Retinal pigment epithelial cell (primary cell): ENCODE measurements at places on chromosomes 12 and 14.

GRCh38 chr12:27859648-27860047, 79.6 kb upstream of the MANSC4 start:
- DNase-seq = no peak

DNA sequence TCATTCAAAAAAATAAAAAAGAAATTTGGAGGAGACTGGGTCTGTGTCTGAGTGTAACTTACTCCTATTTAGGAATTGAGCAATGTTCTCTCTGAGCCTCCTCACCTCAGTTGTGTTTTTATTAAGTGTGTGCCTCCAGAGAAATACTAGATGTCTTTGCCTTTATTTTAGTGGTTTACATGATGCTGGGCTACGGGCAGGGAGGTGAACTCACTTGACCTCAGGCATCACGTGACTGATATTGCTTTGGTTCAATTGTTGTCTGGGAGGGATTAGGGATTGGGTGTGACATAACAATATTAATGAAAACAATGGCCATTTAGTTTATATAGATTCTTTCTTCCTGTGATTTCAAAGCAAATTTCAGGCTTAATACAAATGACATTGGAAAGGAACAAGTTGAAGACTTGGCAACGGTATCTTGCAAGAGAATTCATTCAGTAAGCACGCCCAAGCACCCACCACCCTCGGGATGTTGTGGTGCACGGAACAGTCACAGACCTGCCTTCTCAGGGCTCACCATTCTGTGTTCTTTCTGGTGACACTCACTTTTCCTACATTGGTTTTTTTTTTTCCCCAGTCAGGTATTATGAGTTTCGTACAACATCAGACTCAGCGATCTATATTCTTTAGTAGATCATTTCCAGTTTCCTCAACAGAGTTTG, 77.5 kb downstream of the BMP4 start:
- no peak for DNase-seq

GRCh38 chr12:13093191-13093847, 10.1 kb downstream of the GSG1 start:
- DNase-seq = no peak

- DNase-seq = no peak
Observed at GRCh38 chr12:124923905-124924734, 9.7 kb upstream of the UBC start.
